ENCODE measurements at places on chromosomes 11 and 22.

GRCh38 chr11:1948389-1948788, 1.3 kb downstream of the MRPL23 start:
- DNase-seq, result no peak

DNA sequence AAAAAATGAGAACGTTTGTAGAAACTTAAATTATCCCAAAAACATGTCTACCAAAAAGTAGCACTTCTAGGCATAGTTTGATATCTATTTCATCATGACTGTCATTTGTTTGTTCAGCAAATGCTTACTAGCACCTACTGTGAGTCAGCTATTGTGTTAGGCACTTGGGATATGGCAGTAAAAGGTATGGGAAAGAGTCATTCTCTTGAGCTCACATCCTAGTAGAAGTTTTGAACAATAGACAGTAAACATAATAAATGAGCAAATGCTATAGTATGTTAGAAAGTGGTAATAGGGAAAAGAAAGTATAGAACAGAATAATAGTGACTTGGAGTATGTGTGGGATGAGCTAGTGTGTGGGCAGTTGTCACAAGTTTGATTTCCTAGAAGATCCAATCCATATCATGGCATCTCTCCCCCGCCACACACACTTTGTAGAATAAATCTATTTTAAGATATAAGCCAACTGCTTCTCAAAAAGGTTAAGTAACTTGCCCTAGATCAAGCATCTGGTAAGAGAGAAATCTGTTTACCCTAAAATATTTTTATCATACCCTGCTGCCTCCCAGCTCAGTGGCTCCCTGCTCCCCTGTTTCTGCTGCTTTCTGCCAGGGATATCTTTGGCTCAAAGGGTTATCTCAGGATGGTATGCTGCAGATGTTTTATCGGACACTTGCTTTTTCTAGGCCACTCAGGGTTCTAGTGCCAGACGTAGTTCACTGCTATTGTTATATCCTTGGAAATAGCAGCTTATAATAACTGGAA, 129.7 kb downstream of the NCAM1 start:
- no peak for DNase-seq

DNA sequence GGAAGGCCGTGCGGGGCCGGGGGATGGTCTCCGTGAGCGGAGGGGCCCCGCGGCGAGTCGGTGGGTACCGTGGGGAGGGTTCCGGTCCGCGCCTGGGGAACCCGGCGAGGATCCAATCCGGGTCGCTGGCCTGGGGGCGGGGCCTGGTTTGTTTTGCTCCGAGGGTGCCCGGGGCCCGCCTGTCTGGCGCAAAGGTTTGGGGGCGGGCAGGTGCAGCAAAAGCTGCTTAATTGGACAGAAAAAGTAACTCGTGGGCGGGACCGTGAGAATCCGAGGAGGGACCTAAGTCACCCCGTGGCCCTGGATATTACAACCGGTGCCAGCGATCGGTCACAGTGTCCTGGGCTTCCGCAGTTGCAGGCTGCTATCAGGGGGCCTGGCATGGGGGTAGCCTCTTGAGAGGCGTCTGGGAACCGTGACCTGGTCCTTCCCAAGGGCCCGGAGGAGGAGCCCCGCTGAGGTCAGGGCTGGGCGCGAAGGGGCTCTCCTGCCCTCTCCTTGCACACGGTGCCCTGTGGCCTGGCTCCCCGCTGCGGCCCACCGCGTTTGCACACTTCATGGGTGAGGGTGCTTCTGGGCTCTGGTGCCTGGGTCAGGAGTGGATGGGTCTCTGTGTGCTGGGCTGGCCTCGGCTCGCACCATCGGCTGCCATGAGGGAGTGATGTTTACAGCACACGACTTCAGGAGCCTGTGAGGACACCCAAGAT, 1.4 kb downstream of the PNPLA2 start:
- DNase-seq, result peak; percentile 88

- peak; percentile 87 for DNase-seq
Measured at GRCh38 chr11:118907051-118908042, 18.4 kb downstream of the BCL9L start.

DNA sequence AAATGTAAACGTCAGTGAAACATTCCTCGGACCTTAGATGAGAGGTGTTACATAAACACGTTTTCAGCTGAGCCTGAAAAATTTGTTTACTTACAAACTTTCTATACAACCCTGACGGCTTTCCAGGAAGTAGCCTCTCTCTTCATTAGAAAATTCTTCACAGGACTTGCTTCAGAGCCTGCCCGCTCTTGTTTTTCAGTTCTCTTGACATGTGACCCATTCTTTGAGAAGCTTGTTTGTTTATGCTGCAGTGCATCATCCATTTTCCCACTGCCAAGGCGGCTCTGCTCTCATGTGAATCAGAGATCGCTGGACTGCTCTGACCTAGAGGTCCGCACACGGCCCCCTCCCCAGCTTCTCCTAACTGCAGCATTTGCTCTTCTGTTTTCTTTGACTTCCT, 47.9 kb upstream of the ARHGAP42 start:
- no peak for DNase-seq

DNA sequence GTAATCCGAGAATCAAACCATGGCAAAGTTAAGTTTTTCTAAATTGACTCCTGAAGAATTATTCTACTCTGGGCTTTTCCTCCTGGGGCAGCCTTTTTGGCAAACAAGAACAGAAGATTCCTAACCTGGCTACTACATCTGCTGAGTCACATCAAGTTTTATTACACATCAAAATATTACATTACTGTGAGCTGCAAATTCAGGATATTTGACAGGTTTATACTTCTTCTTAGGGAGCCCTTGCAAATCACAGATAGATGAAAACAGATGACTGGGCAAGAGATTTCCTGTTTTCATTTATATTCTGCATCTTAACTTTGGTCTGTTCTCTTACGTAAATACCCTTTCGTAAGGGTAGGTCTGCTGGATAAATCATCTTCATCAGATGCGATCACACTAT, 23.6 kb downstream of the XRRA1 start:
- DNase-seq, result no peak

GRCh38 chr22:36964106-36964505, 50.7 kb downstream of the CSF2RB start:
- no peak for DNase-seq

GRCh38 chr11:29300420-29300819, 716.4 kb downstream of the KCNA4 start:
- DNase-seq, result no peak

- no peak for DNase-seq
Measured at GRCh38 chr11:61864814-61865775, 26.2 kb downstream of the FADS3 start.

DNA sequence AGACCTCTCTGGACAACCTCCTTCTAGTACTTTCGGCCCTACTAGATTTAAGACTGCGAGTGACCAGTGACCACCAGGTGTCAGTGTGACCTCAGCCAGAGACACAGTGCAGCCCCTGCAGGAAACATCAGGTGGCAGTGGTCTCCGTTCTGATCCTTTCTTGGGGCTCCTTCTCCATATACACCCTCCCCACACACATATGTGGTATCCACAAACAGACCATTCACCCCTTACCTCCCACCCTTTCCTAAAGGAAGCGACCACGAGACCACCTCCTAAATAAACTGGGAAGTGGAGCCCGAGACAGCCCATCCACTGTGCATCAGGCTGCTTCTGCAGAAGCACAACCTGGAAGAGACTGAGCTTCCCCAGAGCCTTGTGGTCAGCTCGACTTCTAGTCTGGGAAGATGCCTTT, 38.5 kb upstream of the CYP2D6 start:
- DNase-seq, result peak; percentile 37

DNA sequence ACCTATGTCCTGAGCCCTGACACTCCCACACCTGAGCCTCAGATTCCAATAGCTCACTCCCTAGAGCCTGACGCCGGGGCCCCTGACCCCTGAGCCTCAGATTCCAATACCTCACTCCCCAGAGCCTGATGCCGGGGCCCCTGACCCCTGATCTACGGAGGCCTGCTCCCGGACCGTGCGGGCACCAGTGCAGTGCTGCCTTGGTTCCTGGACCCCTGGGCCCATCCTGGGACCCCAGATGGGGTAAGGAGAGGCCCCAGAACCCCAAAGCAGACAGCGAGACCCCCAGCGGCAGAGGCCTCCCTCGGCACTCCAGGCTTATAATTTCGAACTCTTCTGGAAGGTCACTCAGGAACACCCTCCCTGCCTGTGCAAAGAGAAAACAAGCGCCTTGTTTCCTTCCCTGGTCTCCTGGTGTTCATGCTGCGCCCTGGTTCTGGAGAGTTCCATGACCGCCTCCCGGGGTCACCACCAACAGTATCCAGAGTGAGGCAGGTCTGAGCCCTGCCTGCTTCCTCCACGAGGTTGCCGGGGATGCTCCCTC, 7.5 kb downstream of the SUSD2 start:
- no peak for DNase-seq

GRCh38 chr22:17257121-17258001, 38.1 kb upstream of the ADA2 start:
- DNase-seq, result no peak

DNA sequence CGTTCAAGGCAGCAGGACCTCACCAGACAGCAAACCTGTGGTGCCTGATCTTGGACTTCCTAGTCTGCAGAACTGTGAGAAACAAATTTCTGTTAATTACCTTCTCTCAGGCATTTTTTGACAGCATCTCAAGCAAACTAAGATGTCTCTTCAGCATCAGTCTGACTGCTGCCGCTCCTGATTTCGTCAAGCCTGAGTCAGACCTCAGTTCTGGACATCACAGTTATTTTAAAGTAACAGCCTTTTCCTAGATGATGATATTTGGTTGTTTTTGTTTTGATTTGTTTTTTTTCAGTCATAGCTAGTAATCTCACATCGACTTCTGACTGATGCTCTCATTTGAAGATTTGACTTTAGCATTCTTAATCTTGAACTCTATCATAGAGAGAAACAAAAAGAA, 71.9 kb downstream of the BLID start:
- no peak for DNase-seq

DNA sequence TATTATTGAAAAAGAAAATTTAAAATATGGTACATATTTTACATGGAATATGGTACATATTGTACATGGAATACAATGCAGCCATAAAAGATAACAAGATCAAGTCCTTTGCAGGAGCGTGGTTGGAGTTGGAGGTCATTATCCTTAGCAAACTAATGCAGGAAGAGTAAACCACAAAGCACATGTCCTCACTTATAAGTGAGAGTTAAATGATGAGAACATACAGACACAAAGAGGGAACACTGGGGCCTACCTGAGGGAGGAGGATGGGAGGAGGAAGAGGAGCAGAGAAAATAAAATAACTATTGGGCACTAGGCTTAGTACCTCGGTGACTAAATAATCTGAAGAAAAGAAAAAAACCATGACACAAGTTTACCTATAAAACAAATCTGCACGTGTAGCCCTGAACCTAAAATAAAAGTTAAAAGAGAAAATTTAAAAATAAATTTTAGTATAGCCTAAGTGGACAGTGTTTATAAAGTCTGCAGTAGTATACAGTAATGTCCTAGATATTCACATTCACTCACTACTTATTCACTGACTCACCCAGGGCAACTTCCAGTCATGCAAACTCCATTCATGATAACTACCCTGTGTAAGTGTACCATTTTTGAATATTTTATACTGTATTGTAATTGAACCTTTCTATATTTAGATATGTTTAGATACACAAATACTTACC, 204.4 kb downstream of the FAM76B start:
- no peak for DNase-seq

DNA sequence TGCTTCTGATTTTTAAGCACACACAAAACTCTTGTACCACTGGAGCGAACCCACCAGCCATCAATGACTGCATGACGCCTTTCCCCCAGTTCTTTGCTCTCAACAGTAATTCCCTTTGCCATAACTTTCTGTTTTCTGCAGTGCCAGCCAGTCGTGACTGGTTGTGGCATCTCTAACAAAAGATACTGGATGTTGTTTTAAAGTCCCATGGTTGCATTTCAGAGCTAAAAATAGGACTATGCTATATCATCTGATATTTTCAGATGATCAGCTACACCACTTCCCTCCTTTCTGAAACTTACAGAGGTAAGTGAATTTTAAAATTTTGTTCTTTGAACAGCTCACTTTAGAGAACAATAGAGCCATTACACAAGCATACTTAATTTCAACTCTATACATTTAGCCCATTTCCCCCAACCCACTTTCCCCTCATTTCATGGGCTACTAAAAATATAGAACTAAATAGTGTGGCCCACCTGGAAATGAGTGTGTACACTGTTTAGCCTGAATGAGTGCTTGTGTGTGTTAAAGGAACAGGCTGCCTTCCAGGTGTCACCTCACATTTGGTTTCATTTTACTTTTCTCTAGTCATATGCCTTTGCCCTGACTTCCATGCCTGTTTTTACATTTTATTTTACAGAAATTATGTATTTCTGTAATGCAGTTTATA, 136.9 kb upstream of the ZC3H12C start:
- DNase-seq, result no peak

- DNase-seq, result no peak
Measured at GRCh38 chr11:125177543-125177942, 13.0 kb downstream of the PKNOX2 start.

All from stimulated activated CD4-positive, alpha-beta T cell treated with anti-CD3 and anti-CD28 coated beads, TNF-alpha, amount 100 ng/mL, for 24 hours (primary cell).